Suppressor macrophage treated with lipopolysaccharide for 1 hour (primary cell): ENCODE measurements at places on chromosomes 5 and 9.

GRCh38 chr9:4235871-4236804 is 63.7 kb downstream of the GLIS3 start:
- DNase-seq, result no peak

- no peak for DNase-seq
Observed at GRCh38 chr5:156477196-156477595, 150.2 kb downstream of the SGCD start.

DNA sequence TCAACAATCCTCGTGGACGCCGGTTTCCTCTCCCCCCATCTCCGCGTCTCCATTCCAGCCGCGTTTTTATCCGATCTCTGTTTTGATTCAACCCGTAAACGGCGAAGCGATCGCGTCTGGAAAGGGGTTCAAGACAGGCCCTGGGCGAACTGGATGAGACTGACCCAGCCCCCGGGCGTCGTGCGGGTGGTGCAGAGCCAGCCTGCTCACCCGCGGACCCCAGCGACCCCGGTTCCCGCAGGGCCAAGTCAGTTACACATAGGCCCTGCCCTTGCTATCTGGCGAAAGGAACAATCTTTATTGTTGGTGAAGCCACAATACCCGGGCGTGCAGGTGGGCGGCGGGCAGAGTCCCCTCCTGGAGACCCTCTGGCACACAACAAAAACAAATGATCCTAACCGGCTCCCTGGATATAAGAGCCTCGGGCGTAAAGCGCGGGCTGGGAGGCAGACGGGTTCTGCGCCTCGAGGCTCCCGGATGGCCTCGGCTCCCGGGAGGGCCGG is 1.8 kb downstream of the TLX3 start:
- DNase-seq, result no peak

GRCh38 chr5:102681403-102681983 is 73.6 kb upstream of the PAM start:
- peak; percentile 67 for DNase-seq

DNA sequence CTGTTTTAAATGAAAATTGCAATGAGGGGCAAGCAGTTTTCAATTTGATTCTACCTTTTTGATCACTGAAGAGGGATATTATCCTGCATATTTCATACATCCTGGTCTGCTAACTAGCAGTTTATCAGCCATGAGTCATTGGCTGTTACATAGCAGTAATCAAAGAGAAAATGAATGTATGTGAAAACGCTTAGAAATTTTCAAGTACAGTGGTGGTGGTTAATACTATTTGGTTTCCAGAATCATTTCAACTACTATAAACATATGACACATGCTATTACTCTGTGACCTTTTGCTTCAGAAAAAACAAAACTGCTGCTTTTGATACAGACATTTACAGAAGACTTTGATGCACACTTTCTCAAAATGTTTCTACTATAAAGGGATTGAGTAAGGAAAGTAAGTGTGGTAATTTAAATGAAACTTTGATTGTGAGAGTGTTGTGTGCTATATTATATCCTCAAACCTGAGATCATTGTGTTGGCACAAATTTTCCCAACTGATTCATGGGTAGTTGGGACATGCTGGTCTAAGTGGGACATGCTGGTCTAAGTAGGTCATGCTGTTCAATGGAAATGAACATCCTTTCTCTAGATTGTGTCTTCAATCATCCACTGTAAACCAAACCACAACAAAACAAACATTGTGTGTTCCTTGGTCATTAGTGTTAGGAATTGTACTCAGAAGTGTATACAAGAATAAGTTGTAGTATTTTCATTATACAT is 5.1 kb downstream of the RNF14 start:
- DNase-seq, result no peak

GRCh38 chr5:159463590-159464321 is 133.5 kb upstream of the IL12B start:
- DNase-seq, result no peak

DNA sequence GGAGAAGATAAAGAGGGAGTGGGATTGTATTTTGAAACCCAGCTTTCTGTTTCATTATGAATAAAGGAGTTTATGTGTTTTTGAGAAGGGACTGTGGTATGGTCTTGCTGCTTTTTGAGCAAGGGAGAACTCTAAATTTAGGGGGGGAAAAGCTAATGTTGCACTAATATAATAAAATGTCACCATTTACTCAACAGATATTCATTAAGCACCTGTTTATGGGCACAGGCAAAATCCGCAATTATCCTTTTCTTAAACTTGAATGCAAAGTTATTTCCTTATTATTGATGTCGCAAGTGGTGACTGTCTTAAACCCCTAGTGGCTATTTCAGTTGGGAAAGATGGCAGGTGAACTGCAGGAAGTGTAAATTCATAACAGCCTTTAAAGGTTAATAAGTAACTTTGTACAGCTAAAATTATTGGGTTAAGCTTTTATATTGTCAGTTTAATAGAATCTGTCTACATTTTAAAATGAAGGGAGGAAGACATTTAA is 1.5 kb downstream of the CDC42SE2 start:
- peak; percentile 51 for DNase-seq

- DNase-seq, result no peak
Observed at GRCh38 chr5:54793468-54794134, 191.8 kb downstream of the ESM1 start.

DNA sequence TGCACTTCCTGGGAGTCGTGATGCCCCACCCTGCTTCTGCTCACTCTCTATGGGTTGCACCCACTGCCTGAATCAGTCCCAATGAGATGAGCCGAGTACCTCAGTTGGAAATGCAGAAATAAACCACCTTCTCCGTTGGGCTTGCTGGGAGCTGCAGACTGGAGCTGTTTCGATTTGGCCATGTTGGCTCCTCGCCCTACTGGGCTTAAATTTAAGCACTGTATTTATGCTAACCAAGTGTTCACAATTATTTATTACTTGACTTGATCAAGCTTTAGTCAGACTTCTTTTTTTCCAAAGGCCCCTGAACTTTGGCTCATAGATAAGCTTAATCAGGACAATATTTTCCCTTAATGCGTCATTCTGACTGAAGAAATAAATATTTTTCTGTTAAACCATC is 1072.4 kb upstream of the CDH9 start:
- no peak for DNase-seq

- no peak for DNase-seq
Observed at GRCh38 chr5:122761115-122761514, 13.8 kb upstream of the SNX2 start.

DNA sequence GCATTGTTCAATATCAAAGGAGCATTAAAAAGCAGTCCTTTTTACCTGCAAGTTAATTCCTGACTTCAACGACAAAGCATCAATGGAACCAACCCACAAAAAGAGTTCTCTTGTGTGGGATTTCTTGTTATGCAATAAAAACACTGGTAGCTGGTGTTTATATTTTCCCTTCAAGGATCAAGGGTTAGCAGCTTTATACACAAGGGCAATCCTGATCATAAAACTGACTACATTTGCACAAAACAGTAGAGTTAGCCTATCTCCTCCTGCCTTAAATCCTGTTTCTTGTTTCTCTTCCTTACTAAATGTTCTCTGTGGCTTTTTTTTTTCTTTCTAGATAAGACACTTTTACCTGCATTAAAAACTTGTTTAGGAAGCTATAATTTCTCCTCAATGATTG is 306.4 kb downstream of the SLCO4C1 start:
- DNase-seq, result no peak

- no peak for DNase-seq
Observed at GRCh38 chr5:109199289-109199688, 210.5 kb downstream of the PJA2 start.

GRCh38 chr9:11352612-11353011 is 739.8 kb upstream of the PTPRD start:
- no peak for DNase-seq

- DNase-seq, result no peak
Observed at GRCh38 chr5:153617190-153617589, 126.7 kb downstream of the GRIA1 start.

DNA sequence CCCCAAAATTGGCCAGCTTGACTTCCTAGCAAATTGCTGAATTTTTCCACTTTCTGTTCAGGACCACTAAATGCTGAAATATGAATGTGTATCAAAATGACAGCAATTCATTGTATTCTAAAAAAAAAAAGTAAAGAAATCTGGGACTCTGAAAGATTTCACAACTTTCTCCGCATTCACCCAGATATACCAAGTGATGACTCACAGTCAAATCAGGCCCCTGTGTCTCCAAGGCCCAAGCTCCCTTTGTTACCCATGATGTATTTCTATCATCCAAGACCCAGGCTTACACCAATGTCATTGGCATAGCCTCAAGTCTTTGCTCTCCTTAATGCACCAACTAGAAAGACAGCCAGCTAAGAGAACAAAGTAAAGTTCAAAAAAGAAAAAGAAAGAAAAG is 493.9 kb downstream of the NTRK2 start:
- no peak for DNase-seq

- DNase-seq, result no peak
Observed at GRCh38 chr9:137199411-137200121, 975 bp downstream of the TPRN start.

DNA sequence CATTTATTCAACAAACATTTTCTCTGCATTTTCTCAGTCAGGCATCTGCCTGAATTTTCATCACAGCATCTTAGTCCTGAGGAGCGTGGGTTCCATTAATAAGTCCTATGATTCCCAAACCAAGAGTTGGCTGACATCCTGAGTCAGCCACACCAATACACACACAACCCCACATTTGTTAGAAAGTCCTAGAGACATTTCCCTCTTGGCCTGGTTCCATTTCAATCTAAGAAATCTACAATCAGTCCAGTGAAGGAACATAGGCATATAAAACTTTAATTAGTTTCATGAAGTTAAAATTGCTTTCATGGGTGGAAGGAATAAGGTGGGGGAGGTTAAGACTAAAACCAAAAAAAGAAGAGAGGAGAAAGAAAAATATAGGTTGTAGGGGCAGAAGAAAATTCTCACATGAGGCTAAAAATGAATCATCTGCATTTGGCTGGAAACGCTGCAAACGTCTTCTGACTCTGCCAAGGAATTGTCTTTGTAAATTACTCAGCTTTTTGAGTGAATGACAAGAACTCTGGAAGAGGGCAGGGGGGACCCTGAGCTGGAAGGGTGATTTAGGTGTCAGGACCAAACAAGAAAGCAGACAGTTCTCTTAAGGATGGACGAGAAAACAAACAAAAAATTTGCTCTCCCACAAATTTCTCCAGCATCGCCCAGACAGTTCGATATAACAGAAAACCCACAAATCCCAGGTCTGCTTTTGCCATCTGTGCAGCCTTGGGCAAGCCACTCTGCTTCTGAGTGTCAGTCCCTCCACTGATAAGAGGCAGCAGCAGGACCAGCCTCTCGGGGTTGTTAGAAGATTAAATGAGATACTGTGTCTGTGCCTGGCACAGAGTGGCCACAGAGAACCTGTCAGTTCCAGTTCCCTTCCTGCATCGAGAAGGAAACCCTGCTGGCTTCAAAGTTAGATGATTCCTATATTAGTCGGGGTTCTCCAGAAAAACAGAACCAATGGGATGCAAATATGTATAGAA is 289.7 kb downstream of the CDK5RAP2 start:
- no peak for DNase-seq

DNA sequence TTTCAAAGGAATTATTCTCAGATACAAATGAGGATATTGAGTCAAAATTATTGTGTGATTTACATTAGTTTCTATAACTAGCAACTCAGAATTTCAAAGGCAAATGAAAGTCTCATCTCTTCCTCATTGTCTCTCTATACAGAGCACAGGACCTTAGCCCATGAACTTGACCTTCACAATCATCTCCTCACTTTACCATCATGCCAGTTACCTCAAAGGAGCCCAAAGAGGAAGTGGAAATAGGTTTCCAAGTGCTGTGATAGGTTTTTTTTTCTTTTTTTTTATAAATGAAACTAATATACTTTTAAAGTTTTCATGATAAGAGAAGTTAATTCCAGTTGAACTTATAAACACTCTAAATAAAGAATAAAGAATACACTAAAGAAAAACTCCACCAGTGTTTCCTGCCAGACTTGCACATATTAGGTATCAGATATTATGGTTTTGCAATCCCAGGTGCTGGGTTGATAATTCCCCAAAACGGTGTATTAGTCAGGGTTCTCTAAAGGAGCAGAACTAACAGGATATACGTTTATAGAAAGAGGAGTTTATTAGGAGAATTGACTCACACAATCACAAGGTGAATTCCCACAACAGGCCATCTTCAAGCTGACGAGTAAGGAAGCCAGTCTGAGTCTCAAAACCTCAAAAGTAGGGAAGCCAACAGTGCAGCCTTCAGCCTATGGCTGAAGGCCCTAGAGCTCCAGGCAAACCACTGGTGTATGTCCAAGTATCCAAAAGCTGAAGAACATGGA is 50.1 kb upstream of the ADAMTS16 start:
- no peak for DNase-seq

DNA sequence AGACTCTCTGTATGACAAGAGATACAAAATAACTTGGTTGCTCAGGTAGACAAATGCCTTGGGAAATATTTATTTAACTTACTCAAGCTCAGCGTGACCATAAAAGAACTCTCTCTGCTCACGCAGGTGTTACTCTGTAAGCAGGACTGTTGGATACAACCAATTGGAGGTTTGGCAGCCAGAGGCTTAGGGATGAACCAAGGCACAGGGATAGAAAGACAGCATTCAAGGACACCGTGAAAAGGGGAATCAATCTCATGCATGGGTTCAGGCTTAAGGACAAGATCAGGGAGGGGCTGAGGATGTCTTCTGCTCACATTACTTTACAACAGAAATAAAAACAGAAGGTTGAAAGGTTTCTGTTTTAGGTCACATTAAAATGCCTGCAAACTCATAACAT is 389.0 kb upstream of the BRINP1 start:
- no peak for DNase-seq

DNA sequence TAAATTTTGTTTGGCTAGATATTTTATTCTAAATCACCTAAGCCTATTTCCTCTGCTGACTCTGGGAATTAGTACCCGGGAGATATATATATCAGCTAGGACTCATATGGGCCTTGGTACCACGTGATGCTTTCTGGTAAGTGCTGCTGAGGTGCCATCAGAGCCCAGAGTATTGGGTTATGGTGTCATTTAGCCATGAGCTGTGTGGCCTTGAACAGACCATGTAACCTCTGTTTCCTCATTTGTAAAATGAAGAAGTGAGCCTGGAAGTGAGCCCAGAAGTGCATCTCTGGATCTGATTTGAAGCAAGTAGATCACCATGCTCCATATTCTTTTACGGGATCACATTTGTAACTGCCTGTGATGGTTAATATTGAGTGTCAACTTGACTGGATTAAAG is 126.1 kb downstream of the GPBP1 start:
- DNase-seq, result peak; percentile 39

DNA sequence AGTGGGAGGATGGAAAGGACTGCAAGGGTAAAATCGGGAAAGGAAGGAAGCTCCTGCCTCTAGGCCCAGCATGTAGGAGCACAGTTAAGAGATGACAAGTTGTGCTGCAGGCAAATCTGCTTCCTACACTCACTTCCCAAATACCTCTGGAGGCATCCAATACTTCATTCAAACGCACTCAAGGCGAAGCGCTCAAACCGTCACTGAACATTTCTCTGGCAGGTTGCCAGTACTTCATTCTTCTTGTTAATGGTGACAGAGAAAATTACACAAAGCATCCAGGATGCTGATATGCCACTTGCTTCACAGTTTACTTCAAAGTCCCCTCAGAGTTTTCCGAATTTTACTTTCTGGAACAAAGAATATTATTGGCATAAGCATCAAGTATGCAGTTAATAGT is 59.8 kb downstream of the NREP start:
- no peak for DNase-seq
